ENCODE measurements at places on chromosomes 2 and 18.

DNA sequence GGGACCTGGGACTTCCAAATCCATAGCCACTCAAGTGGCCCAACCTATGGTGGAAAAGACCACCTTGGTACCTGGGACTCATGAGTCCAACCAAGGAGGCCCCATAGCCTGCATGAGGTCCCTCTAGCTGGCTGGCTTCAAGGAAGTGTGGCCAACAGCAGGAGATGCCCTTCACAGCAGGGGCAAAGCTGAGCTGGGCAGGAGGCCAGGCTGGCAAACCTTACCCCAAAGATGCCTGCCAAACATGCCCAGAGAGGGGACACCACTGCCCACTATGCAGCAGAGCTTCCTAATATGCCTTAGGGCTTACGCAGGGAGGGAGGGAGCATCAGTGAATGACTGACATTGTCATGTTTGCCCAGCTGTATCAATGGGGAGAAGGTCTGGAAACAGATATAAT lies 188.0 kb upstream of the GLI2 start:
- no peak for DNase-seq

- DNase-seq = no peak
Observed at GRCh38 chr2:70641263-70641784, 87.7 kb upstream of the TGFA start.

GRCh38 chr2:119608553-119608952 lies 64.3 kb downstream of the CFAP221 start:
- DNase-seq = no peak

DNA sequence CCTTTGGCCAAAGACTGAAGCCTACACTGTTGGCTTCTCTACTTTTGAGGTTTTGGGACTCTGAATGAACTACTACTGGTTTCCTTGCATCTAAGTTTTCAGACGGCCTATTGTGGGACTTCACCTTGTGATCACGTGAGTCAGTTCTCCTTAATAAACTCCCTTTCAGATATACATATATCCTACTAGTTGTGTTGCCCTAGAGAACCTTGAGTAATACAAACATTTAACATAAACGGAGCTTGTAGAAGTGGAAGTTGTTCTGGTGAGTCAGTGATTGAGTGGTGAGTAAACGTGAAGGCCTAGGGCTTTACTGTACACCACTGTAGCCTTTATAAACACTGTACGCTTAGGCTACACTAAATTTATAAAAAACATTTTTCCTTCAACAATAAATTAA lies 107.2 kb upstream of the CDH2 start:
- DNase-seq = peak; percentile 55

DNA sequence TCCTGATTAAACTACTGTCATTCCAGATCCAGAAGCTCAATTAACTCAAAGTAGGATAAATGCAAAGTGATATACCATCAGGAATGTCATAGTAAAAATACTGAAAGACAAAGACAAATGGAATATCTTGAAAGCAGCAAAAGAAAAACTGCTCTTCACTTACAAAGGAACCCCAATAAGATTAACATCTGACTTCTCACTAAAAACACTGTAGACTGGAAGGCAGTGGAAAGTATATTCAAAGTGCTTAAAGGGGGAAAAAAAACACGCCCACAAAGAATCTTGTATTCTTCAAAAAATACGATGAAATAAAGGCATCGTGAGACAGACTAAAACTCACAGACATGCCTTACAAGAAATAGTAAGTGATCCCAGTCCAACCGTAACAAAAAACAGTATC lies 195.7 kb downstream of the DOK6 start:
- DNase-seq = no peak

GRCh38 chr2:62304429-62305417 lies 108.8 kb downstream of the B3GNT2 start:
- DNase-seq = peak; percentile 23

- DNase-seq = no peak
Observed at GRCh38 chr2:100285691-100286090, 36.6 kb downstream of the LONRF2 start.

- DNase-seq = no peak
Observed at GRCh38 chr2:3768960-3769765, 65.8 kb downstream of the DCDC2C start.
